ENCODE measurements at places on chromosomes 16 and 17.

- DNase-seq, result no peak
Observed at GRCh38 chr16:67608364-67608763, 36.6 kb upstream of the CARMIL2 start.

DNA sequence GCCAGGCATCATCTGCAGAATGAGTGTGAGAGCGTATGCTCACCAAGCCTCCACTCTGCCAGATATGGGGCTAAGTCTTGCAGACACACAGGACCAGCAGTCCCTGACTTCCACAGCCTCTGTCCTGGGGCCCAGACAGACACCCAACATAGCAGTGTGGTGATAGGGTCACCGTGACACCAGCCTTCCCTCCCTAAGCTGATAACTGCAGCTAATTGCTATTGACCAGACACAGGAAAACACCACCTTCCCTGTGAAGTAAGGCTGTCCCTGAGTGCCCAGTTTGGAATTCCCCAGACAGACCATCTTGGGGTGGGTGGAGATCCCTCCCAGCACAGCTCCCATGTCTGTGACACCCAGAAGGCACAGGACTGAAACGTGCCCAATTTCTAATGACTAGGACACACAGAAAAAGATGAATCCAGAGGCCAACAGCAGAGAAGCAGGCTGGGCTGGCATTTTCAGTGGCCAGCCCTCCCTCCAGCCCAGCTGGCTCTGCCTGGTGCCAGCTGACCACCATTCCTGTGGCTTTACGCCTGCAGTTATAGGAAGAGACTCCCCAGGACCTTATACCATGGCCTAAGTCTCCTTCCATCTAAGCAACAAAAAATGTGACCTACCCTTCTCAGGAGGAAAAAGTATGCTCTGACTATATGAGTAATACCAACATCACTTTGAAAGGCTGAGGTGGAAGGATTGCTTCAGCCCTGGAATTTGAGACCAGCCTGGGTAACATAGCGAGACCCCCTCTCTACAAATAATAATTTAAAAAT lies 30.3 kb downstream of the ATPAF2 start:
- no peak for DNase-seq

- no peak for DNase-seq
Observed at GRCh38 chr17:38701504-38702165, 3.4 kb upstream of the MLLT6 start.

DNA sequence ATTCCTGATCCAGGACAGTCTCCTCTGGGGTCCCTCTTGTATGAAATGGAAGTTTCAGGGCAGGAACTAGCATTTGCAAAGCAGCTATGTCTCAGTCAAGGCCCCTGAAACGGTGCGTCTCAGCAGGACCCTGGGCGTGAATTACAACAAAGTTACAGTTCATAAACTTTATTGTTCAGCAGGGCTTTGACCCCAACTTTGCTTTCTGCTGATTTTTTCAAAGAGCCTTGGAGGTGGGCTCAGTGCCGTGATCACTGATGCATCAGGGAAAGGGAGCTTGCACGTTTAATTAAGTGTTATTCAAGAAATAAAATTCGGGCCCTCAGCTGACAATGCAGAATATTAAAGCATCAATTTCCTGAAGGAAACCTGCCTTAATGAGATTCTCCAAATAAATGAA lies 260.1 kb upstream of the C16orf82 start:
- no peak for DNase-seq

DNA sequence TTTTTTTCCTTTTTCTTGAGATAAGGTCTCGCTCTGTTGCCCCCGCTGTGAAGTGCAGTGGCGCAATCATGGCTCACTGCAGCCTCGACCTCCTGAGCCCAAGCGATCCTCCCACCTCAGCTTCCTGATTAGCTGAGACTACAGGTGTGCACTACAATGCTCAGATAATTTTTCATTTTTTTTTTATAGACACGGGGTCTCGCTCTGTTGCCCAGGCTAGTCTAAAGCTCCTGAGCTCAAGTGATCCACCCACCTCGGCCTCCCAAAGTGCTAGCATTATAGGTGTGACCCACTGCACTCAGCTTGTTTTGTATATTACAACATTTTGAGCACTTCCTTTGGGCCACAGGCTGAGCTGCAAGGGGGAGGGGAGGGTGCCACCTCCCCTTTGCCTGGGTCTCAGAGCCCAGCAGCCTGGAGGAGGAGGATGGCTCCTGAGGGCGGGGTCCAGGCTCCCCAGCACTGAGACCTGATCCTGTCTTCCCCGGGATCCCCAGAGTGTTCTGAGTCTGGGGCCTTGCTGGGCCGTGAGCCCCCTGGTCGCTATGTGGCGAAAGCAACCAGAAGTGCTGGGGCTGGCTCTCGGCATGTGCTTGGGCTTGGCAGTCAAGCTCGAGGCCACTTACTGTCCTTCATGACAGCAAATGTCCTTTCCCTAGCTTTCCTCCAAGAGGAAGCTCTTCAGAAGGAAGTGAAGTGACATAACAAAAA lies 8.1 kb downstream of the DEF8 start:
- no peak for DNase-seq

DNA sequence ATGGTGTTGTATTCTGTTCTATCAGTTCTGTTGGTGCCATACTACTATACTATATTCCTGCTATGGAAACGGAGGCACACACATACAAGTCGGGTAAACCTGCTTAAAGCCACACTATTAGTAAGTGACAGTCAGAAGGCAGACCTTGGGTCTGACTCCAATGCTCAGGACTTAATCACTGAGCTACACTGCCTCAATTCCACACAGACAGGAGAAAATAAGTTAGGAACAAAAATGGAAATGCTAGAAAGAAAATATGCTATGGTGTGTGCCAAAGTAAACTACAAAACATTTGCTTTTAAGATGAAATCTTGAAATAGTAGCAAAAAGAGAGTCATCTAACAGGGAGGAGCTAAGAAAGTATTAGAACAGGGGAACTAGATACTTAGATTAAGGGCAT lies 48.1 kb downstream of the MYO1D start:
- no peak for DNase-seq

DNA sequence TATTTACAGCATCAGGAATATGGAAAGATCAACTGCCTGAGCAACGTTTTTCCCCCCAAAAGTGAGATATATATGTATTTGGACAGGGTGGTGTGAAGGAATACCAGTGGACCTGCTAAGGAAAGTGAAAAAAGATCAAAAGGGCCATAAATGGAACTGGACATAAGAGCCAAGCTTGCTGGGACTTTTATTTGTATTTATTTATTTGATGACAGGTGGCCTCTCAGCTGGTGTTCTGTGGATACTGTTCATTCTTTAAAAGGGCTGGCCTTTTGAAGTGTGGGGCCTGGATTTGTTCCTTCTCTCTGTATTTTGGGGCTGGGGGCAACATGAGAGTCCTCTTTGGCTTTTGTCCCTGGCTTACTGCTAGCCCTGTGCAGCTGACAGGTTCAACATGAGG lies 306.6 kb upstream of the N4BP1 start:
- no peak for DNase-seq

DNA sequence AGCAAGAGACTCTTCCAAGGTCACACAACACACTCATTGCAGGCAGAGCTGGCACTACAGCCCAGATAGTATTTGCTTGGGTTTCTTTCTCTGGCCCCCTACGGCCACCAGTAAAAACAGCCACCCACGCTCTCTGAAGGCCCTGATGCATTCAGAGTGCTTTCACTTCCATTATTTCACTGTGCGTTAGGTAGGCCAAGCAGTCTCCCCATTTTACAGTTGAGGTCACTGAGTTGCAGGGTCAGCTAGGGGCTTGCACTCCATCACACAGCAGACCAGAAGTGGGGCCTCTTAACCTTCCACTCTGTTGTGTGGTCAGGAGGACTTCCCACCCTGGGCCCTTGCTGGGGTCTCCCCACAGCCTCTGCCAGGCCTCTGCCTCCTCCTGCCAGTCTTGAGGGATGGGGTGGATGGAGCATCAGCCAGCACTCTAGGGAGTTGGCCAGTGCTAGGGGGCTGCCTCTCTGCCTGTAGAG lies 2.5 kb downstream of the TBX21 start:
- DNase-seq, result no peak

DNA sequence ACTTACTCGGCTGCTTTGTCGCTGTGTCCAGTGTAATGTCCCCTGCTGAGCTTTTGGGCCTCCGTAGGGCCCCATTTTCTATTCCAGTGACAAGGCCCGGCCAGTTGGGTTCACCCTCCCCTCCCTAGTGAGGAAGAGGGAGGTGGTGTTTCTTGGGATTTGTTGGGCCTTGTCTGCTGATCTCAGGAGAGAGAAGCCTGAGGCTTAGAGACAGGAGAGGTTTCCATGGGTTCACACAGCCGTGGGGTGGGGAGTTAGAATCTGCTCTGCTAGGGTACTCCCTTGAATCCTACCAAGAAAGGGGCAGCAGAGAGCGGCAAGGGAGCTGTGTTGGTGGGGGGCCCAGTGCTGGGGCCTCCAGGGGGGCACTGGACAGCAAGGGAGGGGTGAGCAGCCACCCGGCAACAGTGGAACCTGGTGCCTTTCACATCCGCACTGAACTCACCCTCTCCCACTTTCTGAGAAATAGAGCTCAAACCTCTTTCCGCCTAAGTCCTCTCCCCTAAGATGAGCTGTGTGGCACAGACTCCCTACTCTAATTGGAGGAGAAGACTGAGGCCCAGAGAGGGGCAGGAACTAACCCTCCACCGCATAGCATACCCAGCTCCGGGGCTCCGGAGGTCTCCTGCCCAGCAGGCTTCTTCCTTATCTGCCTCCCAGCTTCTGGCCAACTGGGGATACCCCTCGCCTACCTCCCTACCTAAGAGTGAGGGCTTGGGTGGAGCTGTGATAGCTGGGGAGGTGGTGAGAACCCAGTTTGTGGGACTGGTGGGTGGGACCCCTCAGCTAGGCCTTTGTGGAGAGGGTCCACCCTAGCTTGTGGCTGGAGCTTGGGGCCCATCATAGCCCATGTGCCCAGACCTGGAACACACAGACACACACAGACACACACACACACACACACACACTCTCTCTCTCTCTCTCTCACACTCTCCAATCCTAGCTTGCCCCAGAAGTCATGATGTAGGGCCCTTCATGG lies 6.8 kb downstream of the TBKBP1 start:
- no peak for DNase-seq

- DNase-seq, result no peak
Observed at GRCh38 chr17:67049025-67049739, 4.8 kb downstream of the CACNG1 start.

DNA sequence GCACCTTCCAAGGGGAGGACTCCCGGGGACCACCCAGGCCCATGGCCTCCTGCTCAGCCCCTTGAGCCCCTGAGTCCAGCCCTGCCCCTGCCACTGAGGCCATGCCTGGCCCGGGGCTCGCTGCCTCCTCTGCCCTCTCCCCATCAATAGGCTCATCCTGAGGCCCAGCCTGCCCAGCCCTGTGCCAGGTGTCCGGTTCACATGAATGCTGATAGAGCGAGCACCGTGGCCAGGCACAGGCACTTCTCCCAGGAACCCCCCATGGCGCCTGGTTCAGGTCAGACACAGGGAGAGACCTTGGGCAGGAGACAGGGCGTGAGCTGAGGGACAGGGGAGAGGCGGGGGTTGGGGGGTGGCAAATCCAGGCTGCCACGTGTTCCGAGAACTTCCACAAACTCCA lies 2.8 kb upstream of the PVALEF start:
- no peak for DNase-seq

DNA sequence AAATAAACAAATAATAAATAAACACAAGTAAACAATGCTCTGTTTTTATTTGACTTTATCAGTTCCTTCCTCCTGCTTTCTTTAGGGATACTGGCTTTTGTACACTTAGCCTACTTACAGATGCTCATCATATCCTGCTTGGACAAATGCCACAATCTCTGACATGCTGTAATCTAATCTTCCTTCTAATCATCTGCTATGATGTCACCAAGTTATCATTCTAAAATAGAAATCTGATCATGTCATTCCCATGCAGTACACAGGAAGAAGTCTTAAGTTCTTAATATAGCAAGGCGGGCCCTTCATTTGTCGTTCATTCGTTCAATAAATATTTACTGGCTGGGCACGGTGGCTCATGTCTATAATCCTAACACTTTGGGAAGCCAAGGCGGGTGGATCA lies 9.1 kb upstream of the UBB start:
- no peak for DNase-seq

GRCh38 chr16:2971985-2972784 lies 3.0 kb downstream of the PAQR4 start:
- DNase-seq, result no peak

Data from Caco-2 (cell line).